Astrocyte of the cerebellum (primary cell): ENCODE measurements at places on chromosomes 6 and 20.

DNA sequence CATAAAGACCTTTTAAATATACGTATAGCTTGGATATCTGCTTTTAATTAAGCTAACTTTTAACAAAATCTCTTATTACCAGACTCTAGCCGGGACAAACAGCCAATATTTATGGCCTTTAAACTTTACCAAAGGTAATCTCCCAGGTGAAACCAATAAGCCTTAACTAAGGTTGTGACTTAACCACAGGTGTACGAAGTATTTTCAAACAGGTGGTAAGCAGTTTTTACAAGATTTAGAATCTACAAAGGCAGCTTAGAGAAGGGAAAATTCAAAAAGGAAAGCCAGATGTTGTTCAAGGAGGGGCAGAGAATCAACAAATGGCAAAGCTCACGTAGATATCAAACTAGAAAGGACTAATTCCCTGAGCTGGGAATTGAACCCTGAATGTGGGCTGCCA lies 15.8 kb downstream of the WFDC2 start:
- no peak for DNase-seq

DNA sequence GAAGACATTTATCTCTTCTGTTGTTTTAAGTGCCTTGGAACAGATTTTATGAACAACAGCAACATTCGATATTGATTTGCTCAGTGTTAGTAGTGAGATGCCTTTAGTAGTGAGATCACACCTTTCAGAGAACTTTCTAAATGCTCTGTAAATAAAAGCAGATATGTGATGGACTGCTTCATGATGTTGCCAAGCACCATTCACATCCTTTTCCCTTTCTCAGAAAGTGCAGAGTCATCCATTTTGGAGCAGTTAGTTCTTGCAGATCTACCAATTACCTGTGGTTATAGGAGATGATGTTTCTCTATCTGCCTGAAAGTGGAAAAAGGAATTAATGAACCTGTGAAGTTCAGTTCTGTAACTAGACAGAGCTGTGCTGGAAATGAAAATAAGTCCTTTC lies 27.0 kb downstream of the CBFA2T2 start:
- no peak for DNase-seq

DNA sequence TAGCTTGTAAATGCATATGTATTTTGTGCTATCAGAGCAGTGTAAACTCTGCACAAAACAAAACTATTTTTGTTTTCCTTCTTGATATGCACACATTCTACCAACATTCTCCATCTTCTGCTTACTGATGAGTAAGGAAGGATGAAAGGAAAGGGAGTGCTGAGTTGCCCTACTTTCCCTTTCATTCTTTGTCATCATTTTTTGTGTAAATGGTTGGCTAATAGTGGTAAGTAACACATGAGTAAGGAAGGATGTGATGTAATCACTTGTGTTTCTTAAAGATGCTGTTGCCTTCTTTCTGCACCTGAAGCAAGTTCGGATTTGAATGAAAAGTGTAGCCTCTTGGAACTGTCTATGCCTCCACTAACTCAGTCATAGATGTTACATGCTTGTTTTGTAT lies 4.6 kb upstream of the REV3L start:
- DNase-seq = no peak

DNA sequence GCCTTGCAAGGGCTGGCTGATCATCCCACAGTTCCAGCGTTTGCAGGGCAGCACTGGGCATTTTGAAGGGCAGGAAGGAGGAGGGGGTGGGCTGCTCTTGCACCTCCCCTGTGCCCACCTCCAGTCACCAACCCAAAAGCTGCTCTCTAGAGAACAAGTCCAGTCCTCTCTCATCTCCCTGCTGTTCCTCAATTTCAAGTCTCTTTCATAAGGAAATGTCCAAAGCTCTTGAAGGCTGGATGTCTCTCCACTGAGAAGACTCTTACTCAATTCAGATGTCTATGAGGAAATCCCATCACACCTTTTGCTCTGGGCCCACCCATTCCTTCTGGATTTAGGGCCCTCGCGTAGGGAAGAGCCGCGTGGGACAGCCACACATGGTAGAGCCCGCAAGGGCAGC lies 31.7 kb downstream of the WRNIP1 start:
- DNase-seq = no peak

GRCh38 chr6:88165087-88165843 lies 882 bp downstream of the CNR1 start:
- DNase-seq = no peak

DNA sequence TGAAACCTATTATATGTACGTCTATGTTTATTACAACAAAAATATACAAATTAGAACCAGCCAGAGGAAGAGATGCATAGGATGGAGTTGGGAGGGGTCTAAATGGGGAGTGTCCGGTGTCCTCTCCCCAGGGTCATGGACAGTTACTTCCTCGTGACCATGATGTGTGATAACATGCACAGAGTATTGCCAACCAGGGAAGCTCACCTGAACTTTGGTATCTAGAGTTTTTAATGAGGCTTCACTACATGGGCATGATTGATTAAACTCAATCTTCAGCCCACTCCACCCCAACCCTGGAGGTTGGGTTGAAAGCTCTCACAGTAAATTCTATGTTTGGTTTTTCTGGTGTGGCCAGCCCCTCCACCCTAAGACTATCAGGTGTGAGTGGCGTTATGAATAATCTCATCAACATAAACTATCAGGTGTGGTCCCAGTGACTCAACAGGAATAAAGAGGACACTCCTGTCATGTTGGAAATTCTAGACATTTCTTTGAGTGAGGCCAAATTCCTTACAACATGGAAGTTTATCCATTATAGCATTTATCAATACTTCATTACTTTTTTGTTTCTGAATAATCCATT lies 36.4 kb upstream of the FKBP1A start:
- no peak for DNase-seq

GRCh38 chr6:37549154-37549553 lies 49.5 kb upstream of the CCDC167 start:
- no peak for DNase-seq

- no peak for DNase-seq
These were observed 43.1 kb upstream of the RNF182 start for GRCh38 chr6:13881621-13882165.
